ENCODE measurements at places on chromosomes 7 and 10.

- DNase-seq: no peak
Measured at GRCh38 chr7:156752367-156753228, 112.0 kb downstream of the RNF32 start.

DNA sequence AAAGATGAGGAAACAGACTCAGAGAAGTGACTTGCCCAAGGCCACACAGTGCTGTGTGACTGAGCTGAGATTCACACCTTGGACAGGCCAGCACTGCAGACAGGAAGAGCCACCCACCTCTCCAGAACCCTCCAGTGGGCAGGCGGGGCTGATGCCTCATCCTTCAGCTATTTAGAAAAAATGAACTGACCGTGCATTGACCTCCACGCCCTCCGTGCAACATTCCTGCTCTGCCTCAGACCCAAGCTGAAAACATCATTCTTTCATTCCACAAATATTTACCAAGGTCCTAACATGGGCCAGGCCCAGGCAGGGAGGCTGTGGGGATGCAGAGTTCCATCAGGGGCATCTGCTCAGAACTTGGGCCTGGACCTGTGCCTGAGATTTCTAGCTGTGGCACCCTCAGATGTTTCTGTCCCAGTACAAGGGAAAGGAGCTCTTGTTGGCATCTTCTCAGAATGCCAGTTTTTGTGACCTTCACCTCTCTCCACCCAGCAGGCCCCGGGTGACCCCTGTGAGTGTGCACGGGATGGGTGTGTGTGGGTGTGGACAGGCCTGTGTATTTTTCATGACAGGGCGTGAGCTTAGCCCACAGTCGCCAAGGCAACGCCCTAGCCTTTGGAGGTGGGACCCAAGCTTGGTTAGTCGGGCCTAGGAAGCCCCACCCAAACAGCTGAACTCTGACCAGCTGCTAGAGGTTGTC lies 6.5 kb downstream of the VSIR start:
- DNase-seq: peak; percentile 91

DNA sequence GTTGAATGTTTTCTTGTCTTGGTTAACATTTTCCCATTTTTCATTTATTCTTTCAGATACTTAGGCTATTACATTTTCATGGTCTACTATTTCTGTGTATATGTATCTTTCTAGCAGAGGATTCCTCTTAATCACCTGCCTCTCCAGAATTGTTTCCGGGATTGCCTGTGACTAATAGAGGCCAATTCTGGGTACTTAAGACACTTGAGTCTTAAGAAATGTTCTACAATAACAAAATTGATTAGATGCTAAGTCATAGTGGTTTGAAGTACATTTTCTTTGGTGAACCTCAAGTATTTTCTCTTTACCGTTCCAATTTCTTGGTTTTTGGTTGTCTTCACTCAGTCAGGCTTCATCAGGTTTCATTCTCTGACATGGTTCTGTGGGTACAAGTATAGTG lies 26.4 kb downstream of the BBS9 start:
- no peak for DNase-seq

- DNase-seq: no peak
Measured at GRCh38 chr7:128919881-128920799, 9.6 kb upstream of the KCP start.

GRCh38 chr7:22255834-22256233 lies 101.1 kb downstream of the RAPGEF5 start:
- no peak for DNase-seq

- no peak for DNase-seq
Measured at GRCh38 chr10:86630079-86630478, 24.3 kb upstream of the OPN4 start.

GRCh38 chr7:108132551-108133265 lies 2.5 kb upstream of the LAMB4 start:
- DNase-seq: no peak

- no peak for DNase-seq
Measured at GRCh38 chr7:36658335-36659171, 65.7 kb downstream of the AOAH start.

DNA sequence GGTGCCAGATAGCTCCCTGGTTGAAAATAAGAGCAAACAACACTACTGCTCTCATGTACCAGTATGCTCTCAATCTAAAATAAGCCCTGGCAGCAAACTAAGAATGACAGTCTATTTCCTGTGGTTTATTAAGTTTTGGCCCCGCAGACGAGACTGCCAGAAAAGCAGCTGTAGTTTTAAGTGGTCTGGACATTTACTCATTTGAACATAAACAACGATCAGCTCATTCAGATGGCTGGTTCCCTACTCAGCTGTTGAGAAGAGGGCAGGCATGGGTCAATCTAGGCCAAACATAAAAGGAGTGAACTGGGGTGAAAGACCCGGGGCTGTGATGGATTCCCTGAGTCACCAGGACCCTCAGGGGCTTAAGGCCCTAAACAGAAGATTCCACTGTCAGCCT lies 4.5 kb downstream of the TRIL start:
- DNase-seq: no peak

GRCh38 chr10:29731760-29732159 lies 97.0 kb upstream of the SVIL start:
- no peak for DNase-seq

DNA sequence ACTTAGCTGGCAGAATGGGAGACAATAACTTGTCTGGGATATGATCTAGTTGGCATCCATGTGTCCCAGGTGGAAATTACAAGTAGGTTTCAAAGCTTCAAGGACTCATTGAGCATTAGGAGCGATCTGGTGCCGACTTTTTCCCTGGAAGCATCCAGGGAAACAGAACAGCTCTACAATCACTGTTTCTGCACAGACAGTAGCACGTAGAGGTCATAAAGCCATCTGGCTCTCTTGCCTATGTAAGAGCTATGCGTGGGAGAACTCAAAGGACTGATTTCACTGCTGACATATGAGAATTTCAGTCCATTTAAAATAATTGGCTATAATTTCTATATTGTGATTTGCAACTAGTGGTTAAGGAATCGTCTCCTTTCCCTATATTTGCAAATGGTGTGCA lies 791.7 kb downstream of the REEP3 start:
- DNase-seq: no peak

- DNase-seq: no peak
Measured at GRCh38 chr7:38748056-38748610, 117.0 kb upstream of the AMPH start.

DNA sequence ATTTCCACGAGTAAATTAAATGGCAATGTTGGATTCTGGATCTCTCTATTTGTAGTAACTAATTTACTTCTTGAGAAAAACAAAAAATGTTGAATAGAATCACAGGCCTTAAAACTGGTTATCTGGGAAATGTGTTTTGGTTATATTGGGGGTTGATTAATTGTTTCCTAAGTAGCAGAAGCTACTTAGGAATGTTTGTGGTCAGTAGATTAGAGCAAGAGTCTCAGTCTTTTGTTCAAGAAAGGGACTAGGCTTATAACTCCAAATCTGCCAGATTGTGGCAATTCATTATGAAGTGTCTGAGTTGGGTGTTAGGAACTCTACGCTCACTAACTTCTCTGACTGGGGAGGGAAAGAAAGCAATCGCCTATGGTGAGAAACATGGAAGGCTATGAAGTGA lies 244.3 kb upstream of the PHYHIPL start:
- no peak for DNase-seq

DNA sequence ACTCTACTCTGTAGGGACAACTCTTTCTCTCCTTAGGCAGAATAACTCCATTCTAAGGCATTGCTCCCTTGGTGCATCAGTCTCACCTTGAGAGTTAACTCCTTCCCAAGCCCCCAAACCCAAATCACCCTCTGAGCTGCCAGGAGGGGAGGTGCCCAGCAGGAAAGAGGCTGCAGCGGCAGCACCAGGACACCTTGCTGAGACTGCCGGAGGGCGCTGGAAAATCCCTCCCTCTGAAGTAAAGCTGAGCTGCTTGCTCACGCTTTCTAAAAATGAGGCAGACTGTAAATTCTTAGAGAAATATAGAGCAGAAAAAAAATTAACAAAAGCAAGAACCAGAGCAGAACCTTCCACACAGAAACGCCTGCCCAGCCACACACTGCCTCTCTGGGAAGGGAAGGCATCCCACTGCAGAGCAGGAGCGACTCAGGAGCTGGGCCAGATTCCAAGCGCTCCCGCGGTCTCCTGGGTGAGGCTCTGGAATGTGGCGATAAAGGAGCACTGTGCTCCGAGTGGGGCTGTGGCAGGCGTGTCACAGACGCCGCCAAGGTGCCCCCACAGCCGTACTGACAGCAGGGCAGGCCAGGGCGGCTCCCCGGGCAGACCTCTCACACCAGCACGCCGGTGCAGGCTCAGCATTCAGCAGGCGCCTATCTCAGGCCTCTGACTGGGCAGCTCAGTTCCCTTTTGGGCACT lies 202.1 kb downstream of the TNS3 start:
- peak; percentile 75 for DNase-seq

GRCh38 chr10:89309156-89310055 lies 7.6 kb downstream of the IFIT2 start:
- no peak for DNase-seq

GRCh38 chr7:42348071-42348470 lies 111.1 kb upstream of the GLI3 start:
- DNase-seq: no peak

DNA sequence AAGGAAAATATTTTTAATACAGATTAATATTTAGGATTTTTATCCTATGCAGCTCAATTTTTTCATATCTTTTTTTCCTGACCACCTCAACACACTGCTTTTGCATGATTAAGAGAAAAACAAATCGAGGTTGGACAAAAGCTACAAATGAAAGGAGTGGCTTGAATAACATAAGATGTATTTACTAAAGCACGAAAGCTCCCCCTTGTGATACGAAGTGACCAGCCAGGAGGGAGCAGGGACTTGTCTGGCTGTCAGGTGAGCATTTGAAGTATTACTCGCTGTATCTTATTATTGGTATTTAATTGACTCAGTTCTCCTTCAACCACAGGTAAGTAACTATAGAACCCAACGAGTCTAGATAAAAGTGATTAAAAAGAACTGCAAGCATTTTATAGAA lies 265.2 kb upstream of the PHF14 start:
- no peak for DNase-seq

- no peak for DNase-seq
Measured at GRCh38 chr10:126696684-126697083, 26.2 kb upstream of the C10orf90 start.

Data from tibial artery (tissue), 4 donors.